ENCODE measurements at places on chromosomes 6 and 20.

DNA sequence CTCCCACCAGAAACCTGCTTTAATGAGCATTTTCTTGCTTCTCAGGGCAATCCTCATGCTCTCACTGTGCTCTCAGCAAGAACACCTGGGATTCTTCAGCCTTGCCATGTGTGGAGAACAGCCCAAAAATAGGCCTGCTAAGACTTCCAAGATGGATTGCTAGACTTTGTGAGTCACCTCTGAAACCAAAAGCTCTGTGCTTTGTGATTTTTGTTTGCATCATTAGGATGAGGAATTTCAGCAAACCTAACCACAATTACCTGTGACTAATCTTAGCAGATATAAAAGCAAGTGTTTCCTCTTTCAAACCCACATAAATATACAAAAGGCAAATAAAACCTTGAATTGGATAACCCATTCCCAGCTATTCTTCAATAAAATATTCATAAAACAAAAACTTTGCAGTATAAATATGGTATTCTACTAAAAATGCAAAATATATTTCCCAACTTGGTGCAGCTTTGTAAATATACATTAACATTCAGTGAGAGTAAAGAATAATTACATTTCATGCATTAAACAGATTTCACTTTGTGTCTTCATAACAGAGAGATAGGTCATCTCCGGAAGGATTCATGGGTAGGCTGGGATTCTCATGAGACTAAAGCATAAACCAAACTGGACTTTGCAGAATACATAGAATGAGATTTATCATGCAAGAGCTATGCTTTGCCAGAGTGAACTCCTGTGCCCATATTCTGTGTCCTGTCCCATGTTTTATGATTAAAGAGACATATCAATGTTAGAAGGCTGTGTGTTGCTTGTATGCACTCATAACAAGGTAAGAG is 33.5 kb downstream of the TPBG start:
- DNase-seq, result no peak

- no peak for DNase-seq
Measured at GRCh38 chr20:35030136-35030535, 62.5 kb downstream of the TRPC4AP start.

DNA sequence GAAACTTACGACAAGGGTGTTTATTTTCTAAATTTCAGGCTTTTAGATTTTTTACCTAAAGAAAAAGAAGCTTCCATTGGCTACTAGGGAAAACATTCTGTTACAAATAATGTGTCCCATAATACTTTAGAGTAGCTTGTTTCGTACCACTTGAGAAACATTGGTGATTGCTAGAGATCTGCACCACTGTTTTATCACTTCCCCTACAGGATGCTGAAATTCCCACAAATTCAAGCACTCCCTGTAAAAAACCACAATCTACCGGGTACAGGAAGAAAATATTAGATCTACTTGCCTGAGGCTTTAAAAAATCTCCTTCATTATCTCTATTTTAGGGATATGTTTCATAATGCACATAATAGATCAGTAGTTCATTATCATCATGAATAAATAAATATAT is 29.9 kb downstream of the SEL1L2 start:
- no peak for DNase-seq

GRCh38 chr20:23291575-23292240 is 58.9 kb upstream of the NXT1 start:
- no peak for DNase-seq

- DNase-seq, result no peak
Measured at GRCh38 chr6:25359891-25360290, 80.7 kb downstream of the CARMIL1 start.
